Thoracic aorta (tissue), 2 donors: ENCODE measurements at places on chromosomes 4 and X.

GRCh38 chr4:140123666-140124377 is 30.2 kb downstream of the MAML3 start:
- no peak for DNase-seq

DNA sequence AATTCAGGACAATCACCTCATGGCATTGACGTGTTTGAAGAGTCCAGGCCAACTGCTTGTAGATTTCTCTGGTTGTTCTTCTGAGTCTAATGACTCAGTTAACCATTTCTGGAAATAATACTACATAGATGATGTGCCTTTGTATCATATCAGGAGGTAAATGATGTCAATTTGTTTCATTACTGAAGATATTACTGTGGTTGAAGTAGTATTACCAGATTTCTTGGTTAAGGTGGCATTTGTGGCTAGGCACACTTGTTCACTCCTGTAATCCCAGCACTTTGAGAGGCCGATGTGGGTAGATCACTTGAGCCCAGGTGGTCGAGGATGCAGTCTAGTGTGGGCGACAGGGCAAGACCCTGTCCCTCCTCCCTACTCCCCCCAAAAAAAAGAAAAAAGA is 15.7 kb downstream of the RPL9 start:
- no peak for DNase-seq

- no peak for DNase-seq
Measured at GRCh38 chr4:47640911-47641310, 155.8 kb downstream of the ATP10D start.

- DNase-seq, result no peak
Measured at GRCh38 chrX:104712515-104712914, 146.5 kb downstream of the IL1RAPL2 start.

- DNase-seq, result no peak
Measured at GRCh38 chrX:2497961-2498780, 2.6 kb downstream of the DHRSX start.

- no peak for DNase-seq
Measured at GRCh38 chrX:123797543-123798447, 62.1 kb upstream of the XIAP start.

- DNase-seq, result no peak
Measured at GRCh38 chr4:122091836-122092405, 60.2 kb upstream of the BLTP1 start.

GRCh38 chr4:189046642-189047041 is 894.0 kb upstream of the FRG1 start:
- DNase-seq, result no peak

DNA sequence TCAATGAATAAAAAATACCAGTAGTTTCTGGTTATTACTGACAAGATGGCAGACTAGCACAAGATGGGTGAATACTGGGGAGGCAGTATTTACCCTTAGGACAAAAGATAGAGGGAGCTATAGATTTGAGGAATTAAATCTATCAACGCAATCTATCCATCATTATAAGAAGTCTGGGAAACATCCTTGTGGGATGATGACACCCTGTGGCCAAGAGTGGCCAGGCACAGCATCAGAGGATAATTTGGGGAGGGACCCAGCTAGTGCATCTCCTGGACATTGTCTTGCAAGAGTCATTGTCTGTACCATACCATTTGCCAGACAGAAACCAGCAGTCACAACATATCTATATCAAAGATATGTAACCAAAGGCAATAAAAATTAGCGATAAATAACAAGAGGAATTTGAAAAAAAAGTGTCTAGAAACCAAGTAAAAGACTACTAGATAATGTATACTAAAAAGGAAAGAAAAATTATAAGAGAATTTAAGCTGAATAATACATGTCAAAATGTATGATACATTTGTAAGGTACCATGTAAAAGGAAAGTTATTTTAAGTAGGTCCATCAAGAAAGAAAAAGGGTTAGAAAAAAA is 22.9 kb downstream of the KCTD8 start:
- no peak for DNase-seq

GRCh38 chr4:1685235-1686150 is 1.4 kb upstream of the FAM53A start:
- DNase-seq, result no peak

DNA sequence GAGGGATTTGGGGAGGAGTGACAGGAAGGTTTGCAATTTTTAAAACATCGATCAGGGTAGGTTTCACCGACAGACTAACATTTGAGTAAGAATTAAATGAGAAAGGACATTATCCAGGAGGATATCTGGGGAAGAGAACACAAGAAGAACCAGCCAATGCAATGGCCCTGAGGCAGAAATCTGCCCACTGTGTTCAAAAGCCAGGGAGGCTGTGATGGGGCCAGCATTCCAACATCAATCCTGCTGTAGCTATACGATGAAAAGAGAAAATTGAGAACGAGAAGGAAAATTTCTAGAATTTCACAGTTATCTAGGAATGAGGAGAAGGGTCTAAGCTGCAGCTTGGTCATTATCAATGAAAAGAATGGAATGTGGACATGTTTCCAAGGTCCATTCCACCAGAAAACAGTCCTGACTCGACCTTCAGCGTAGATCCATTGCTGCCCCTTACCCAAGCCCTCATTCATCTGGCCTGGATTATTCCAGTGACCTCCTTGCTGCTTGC is 84.4 kb downstream of the APBB2 start:
- no peak for DNase-seq

DNA sequence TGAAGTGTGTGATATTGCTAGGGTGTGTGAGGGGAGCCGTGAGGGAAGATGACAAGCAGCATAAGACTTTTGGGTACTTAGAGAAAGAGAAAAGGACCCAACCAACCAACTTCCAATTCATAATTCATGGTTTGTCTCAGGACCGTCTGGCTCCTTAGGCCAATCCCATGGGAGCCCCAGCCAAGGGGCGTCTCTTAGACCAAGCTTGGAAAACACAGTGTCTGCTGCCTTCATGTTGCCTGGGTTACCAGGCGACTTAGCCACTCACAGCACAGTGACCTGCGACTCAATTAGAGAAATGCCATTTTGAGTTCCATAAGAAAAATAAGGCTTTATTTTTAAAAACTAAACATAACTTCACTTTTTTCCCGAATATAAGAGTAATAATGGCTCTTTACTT is 32.7 kb downstream of the BST1 start:
- no peak for DNase-seq

- DNase-seq, result no peak
Measured at GRCh38 chr4:38075370-38076152, 115.4 kb downstream of the PTTG2 start.
